Vagina (tissue), 2 donors: ENCODE measurements at places on chromosomes 7 and 10. TPM values are rescaled to one million over a fixed set of nuclear protein-coding genes. Genes with fewer than 3 reads are reported as not detected.

DNA sequence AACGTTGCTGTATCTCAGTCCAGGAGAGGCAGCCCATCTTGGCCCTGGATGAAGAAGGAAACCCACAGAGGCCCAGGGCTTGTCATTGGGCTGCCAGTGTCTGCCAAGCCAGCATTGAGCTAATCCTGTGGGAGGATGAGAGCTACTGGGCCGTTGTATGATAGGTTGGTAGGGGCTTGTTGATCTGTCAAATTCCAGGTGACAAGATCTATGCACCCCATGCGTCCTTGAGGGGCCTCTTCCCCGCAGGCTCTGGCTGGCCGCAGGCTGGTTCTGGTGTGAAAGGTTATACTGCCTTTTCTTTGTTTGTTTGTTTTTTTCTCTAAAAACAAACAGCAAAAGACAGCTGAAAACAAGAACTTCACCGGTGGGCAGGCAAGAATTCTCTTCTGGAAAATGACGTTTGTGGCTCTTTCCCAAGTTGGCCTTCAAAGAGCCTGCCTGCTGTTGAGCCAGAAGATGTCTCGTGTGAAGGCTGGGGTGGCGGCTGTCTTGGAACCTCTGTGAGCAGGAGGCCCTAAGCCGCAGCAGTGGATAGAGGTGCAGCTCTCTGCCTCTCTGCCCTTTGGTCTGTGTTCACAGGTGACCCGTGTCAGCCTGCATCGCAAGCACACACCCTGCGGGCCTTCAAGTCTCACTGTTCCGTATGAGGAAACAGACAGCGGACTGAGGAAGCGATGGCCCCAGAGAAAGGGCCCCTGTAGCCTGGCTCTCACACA lies 23.3 kb downstream of the CYP17A1 start:
- H3K36me3 ChIP-seq: peaks cover 43% of the 10 kb centered on the region
- H3K27me3 ChIP-seq: no peaks in the 10 kb centered on the region
- H3K27ac ChIP-seq: peak overlapping the region; percentile 87
- H3K4me3 ChIP-seq: no peak overlapping the region

The EIF4H gene
- total RNA-seq: 139 TPM

- peaks cover 56% of the 10 kb centered on the region for H3K4me1 ChIP-seq
- H3K36me3 ChIP-seq: no peaks in the 10 kb centered on the region
- no peaks in the 10 kb centered on the region for H3K27me3 ChIP-seq
- H3K4me3 ChIP-seq: no peak overlapping the region
- no peak for DNase-seq
Observed at GRCh38 chr10:61974601-61975390, 73.3 kb downstream of the ARID5B start.

- H3K27ac ChIP-seq: no peak overlapping the region
- H3K36me3 ChIP-seq: no peaks in the 10 kb centered on the region
- H3K4me3 ChIP-seq: no peak overlapping the region
- no peaks in the 10 kb centered on the region for H3K4me1 ChIP-seq
Observed at GRCh38 chr7:8973601-8974000, 540.2 kb downstream of the NXPH1 start.

The FXYD4 gene
- not detected for total RNA-seq

The NXPH1 gene
- 0.25 TPM for total RNA-seq

The PRF1 gene
- 20.9 TPM for total RNA-seq

DNA sequence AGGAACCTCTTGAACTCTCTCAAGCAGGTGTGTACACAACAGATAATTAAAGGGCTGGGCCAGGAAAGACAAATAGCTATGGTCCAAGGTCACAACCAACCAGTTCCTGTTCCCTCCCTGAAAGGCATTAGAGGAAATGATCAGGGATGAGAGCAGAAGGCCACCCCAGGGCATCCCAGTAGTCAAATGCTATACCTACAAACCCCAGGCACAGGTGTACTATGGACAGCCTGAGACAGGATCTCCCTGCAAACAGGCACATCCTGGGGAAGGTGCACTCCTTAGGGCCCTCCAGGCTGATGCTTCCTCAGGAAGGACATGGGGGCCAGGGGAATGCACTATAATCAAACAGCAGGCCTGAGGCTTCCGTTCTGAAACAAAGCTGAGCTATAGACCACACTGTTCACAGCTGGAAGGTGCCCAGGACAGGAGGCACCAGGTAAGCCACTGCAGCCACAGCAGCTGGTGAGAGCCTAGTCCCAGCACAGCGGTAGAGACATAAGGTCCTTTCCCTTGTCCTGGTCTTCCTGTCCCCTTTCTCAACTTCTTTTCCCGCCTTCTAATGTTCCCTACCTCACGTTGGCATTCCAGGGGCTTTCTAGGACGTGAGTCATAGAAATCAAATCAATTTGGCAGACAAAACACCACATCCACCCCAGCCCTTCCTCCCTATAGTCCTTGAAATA lies 13.3 kb downstream of the PARP12 start:
- H3K36me3 ChIP-seq: peaks cover 28% of the 10 kb centered on the region
- H3K27me3 ChIP-seq: no peaks in the 10 kb centered on the region

The ASB15 gene
- not detected for total RNA-seq

GRCh38 chr7:40008223-40008815 lies 58.3 kb downstream of the CDK13 start:
- H3K4me3 ChIP-seq: no peak overlapping the region
- no peak for DNase-seq
- H3K27me3 ChIP-seq: no peaks in the 10 kb centered on the region
- H3K36me3 ChIP-seq: no peaks in the 10 kb centered on the region
- H3K27ac ChIP-seq: no peak overlapping the region
- H3K4me1 ChIP-seq: peaks cover 22% of the 10 kb centered on the region

- no peak overlapping the region for H3K4me3 ChIP-seq
- H3K27me3 ChIP-seq: no peaks in the 10 kb centered on the region
Observed at GRCh38 chr7:155237297-155237696, 60.4 kb upstream of the INSIG1 start.

- no peaks in the 10 kb centered on the region for H3K27me3 ChIP-seq
- H3K4me3 ChIP-seq: no peak overlapping the region
- H3K27ac ChIP-seq: no peak overlapping the region
- no peaks in the 10 kb centered on the region for H3K36me3 ChIP-seq
Observed at GRCh38 chr7:141115965-141116364, 42.1 kb downstream of the TMEM178B start.

The SAP25 gene
- total RNA-seq: 2.9 TPM

DNA sequence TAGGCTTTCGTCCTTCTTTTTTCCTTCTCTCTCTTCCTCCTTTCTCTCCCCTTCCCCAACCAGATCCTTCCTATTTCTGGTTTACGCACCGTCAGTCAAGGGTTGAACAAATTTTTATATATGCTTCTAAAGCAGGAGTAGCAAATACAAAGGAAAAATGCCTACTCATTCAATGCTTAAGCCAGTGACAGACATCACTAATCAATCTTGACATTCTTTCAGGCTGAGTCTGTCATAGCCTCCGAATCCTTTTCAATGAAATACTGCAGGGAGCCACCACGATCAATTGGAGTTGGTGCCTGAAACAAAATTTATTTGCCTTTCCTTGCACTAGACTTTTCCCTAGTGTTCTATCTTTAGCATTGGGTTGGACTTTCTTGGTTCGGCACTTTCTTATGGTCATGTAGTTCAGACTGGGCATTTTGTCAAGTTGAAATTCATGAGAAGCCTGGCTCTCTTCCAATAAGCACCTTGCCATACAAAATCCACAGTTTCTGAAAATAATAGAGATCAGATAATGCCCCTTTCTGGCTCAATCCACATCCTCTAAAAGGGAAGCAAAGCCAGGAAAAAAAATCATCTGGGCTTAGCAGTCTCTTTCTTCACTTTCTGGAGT lies 239.5 kb upstream of the PLXNA4 start:
- no peak overlapping the region for H3K4me3 ChIP-seq
- no peaks in the 10 kb centered on the region for H3K4me1 ChIP-seq
- no peaks in the 10 kb centered on the region for H3K36me3 ChIP-seq
- DNase-seq: no peak
- H3K27ac ChIP-seq: no peak overlapping the region
- H3K27me3 ChIP-seq: no peaks in the 10 kb centered on the region

- no peak overlapping the region for H3K4me3 ChIP-seq
- no peaks in the 10 kb centered on the region for H3K36me3 ChIP-seq
- no peaks in the 10 kb centered on the region for H3K4me1 ChIP-seq
- H3K27ac ChIP-seq: no peak overlapping the region
Observed at GRCh38 chr10:89384474-89385340, 6.9 kb downstream of the IFIT1B start.

- H3K36me3 ChIP-seq: no peaks in the 10 kb centered on the region
- H3K27me3 ChIP-seq: no peaks in the 10 kb centered on the region
- peaks cover 41% of the 10 kb centered on the region for H3K4me1 ChIP-seq
- no peak for DNase-seq
Observed at GRCh38 chr7:4738711-4739527, 36.5 kb upstream of the AP5Z1 start.

The PDZD7 gene
- total RNA-seq: 1.5 TPM

DNA sequence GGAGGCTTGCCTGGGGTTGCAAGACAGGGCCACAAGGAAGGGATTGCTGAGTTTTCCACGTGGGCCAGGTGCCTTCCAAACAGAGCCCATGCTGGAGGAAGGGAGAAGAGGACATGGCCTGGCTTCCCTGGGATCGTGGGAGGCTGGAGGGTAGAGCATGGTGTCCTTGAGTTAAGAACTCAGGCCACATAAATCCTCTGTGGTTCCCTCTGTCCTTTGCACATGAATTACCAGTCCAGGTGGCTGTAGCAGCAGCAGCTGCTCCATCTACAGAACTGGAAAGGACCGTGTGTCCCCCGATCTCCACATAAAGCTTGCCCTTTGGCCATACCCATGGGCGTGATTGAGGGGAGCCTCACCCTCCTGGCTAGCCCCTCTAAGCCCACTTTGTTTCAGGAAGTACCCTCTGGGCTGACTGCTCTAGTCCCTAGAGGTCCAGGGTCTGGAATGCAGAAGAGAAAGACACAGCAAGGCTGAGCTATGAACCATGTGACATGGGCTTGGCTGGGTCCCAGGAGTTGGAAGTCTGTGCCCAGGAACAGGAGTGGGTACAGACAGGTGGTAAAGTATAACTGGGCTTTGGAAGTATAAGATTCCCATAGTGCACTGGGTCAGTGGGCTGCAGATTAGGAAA lies 84.9 kb downstream of the C10orf105 start:
- no peaks in the 10 kb centered on the region for H3K4me1 ChIP-seq
- DNase-seq: no peak
- no peak overlapping the region for H3K4me3 ChIP-seq

The EBLN1 gene
- not detected for total RNA-seq

The CCL24 gene
- total RNA-seq: not detected

DNA sequence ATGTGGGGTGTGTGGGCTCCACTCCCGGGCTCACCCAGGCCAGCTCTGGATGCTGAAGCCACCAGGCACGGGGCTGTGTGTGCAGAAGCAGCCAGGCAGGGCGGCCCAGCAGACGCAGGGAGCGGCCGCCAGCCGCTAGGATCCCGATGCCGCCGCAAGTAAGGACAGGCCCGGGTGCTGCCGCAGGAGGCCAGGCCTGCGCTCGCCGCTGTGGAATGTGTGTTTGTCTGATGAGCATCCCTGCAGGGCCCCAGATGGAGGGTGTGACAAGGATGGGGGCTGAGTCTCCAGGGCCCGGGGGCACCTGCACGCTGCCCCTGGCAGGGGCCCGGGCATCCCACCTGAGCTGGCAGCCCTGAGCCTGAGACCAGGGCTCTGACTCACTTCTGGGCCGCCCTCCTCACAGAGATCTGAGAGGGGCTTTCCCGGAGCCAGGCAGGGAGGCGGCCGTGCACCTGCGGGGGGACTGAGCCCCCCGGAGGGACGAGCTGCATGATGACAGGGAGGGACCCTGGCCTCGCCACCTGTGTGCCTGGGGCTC lies 101.5 kb downstream of the FOXL3 start:
- no peak overlapping the region for H3K4me3 ChIP-seq
- H3K27me3 ChIP-seq: no peaks in the 10 kb centered on the region
- no peak overlapping the region for H3K27ac ChIP-seq

GRCh38 chr7:105602325-105603305 lies 21.3 kb upstream of the EFCAB10 start:
- H3K4me1 ChIP-seq: no peaks in the 10 kb centered on the region
- H3K27ac ChIP-seq: no peak overlapping the region
- H3K36me3 ChIP-seq: no peaks in the 10 kb centered on the region
- DNase-seq: no peak
- H3K27me3 ChIP-seq: no peaks in the 10 kb centered on the region

- H3K4me1 ChIP-seq: no peaks in the 10 kb centered on the region
- H3K4me3 ChIP-seq: no peak overlapping the region
- no peaks in the 10 kb centered on the region for H3K27me3 ChIP-seq
- no peak overlapping the region for H3K27ac ChIP-seq
- no peak for DNase-seq
Observed at GRCh38 chr7:34445653-34446052, 212.4 kb upstream of the NPSR1 start.

GRCh38 chr10:36725581-36726520 lies 399.5 kb upstream of the ANKRD30A start:
- no peak for DNase-seq
- H3K27ac ChIP-seq: no peak overlapping the region
- H3K27me3 ChIP-seq: no peaks in the 10 kb centered on the region
- H3K4me1 ChIP-seq: peaks cover 13% of the 10 kb centered on the region
- H3K36me3 ChIP-seq: no peaks in the 10 kb centered on the region

The AEBP1 gene
- 321 TPM for total RNA-seq

The CPEB3 gene
- total RNA-seq: 8.8 TPM

The HDAC9 gene
- 32.4 TPM for total RNA-seq

- peaks cover 24% of the 10 kb centered on the region for H3K36me3 ChIP-seq
- DNase-seq: no peak
- no peak overlapping the region for H3K27ac ChIP-seq
- peaks cover 14% of the 10 kb centered on the region for H3K4me1 ChIP-seq
Observed at GRCh38 chr10:71812016-71812912, 38.8 kb downstream of the PSAP start.

- H3K27me3 ChIP-seq: no peaks in the 10 kb centered on the region
- peak; percentile 100 for DNase-seq
- peak overlapping the region; percentile 31 for H3K4me3 ChIP-seq
- H3K27ac ChIP-seq: peak overlapping the region; percentile 83
Observed at GRCh38 chr7:151459726-151460473, 20.0 kb upstream of the CRYGN start.

The HECW1 gene
- total RNA-seq: 2.5 TPM

DNA sequence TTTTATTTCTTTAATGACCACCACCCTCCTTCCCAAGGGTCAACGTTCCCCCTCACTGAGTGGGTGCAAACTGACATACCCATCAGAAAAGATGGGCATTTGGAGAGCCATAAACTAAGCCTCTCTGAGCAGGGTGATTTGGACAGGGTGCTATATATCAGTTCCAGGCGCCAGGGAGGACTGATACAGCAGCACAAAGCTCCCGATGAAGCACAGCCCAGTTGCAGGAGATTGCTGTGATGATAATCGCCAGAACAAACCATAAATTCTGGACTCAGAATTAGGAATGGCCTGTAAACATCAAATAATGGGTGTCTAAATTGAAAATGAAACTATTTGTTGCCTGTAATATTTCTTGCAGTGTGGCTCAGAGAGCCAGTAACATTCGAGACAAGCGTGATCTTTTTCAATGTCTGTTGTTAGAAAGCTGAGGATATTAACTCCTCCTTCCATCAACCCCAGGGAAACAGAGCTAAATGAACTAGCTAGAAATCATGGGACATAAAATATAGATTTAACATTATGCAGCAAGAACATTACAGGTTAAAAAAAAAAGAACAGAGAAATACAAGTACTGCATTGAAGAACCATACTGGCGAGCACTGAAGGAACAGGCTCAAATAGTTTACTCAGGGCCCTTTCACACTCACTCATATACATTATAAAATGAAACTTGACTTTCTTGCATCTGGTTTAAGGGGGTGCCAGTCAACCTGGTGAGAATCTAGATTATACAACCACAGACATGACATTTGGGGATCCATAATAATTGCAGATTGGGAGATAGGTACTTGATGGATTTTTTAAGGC lies 137.5 kb upstream of the LRRTM3 start:
- H3K4me1 ChIP-seq: no peaks in the 10 kb centered on the region
- H3K4me3 ChIP-seq: no peak overlapping the region
- H3K27me3 ChIP-seq: no peaks in the 10 kb centered on the region
- no peak for DNase-seq
- no peak overlapping the region for H3K27ac ChIP-seq
- no peaks in the 10 kb centered on the region for H3K36me3 ChIP-seq

The IRF5 gene
- total RNA-seq: 15.0 TPM

The FRMD4A gene
- total RNA-seq: 24.8 TPM

The R3HCC1L gene
- total RNA-seq: 12.3 TPM
